ENCODE measurements at places on chromosomes 3 and 15.

DNA sequence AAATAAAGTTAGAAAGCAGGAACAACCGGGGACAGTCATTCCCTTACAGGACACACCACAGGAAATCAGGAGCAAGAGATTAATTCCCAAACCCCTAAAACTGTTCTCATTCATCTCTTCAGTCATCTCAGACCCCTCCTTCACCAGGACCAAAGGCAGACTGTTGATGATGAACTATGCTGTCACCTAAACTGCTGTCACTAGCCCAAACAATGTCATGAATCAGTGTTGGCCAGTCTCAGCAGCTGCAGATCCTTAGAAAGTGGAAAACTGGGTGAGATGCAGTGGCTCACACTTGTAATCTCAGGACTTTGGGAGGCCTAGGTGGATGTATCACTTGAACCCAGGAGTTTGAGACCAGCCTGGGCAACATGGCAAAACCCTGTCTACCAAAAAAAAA, 909.6 kb downstream of the ROBO1 start:
- no peak for DNase-seq

DNA sequence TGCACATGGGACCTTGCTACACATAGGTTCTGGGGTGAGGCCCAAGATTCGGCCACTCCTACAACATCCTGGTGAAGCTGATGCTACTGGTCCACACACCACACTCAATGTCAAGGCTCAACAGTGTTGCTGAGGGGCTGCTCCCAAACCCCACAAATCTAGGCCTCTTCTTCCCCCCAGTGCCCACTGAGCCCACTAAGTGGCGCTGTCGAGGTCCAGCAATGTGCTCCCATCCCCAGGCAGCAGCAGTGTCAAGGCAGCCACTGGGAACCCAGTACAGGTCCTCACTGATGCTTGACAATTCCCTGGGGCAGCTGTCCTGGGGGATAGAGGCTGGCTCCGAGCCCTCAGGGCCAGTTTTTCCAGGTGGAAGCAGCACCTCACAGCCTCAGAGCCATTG, 21.5 kb downstream of the SCN5A start:
- peak; percentile 80 for DNase-seq

- DNase-seq: no peak
Measured at GRCh38 chr3:188342991-188343732, 189.2 kb downstream of the LPP start.

DNA sequence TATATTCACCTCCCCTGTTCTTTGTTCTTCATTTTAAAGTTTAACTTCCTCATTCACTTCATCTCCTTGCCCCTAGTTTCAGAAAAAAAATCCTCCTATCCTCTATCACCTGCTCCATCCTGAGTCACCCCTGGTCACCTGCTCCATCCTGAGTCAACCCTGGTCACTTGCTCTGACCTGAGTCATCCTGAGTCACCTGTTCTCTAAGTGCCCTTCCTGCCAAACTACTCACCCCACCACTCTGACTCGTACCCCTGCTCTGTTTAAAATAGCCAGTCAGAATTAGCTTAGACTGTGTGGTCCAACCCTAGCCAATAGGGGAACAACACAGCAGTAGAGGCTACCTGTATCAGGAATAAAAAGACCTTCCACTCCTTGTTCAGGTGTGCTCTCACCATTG, 716.9 kb downstream of the ZBBX start:
- DNase-seq: no peak

DNA sequence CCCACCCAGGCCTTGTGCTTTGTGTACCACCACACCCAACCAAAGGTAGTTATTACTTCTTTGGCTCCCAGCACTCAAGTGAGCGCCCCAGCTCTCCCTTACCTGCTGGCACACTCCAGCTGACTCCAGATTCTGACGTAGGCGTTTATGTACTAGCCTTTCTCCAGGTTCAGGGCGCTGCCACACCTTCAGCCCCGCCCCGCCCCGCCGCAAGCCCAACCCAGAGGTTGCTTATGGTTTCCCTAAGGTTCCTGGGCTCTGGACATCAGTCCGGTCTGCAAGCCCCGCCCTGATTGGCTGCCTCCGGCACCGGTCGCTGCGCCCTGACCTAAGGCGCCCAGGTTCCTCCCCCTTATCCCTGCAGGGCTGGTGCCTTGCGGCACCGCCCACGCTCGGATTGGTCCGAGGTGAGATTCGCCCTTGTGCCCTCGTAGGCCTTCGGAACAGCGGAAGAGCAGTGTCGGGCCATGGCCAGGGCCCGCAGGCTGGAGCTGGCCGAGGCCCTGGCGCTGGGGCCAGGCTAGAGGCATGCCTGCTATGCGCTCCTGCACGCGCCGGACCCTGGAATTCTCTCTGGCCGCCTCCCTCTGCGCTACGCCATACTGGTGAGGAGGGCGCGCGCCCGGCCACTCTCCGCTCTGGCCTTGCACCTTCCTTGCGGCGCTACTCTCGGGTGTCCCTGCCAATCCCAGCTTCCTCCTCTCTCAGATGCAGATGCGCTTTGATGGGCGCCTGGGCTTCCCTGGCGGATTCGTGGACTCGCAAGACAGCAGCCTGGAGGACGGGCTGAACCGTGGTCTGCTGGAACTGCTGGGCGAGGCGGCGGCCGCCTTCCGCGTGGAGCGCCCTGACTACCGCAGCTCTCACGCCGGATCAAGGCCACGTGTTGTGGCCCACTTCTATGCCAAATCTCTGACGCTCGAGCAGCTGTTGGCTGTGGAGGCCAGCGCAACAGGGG, 19.8 kb upstream of the NUDT16 start:
- DNase-seq: peak; percentile 86

GRCh38 chr3:40116478-40117177, 192.9 kb upstream of the EIF1B start:
- DNase-seq: no peak

DNA sequence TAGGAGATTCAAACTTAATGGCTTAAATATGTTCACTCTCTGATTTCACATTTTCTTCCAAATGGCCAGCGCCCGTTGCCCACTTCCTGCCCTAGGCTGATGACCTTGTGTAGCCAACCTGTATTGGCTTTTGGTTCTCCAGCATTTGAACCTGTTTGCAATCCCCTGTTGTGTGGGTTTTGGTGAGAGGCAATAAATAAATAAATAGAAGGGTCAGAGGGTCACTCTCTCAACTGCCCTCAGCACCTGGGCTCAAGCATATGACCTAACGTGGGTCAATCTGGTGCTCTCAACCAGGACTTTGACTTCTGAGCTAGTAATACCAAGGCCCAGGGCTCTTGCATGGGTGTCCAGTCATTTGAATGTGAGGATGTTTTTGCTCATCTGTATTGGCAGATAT, 1.8 kb upstream of the SRP14 start:
- DNase-seq: no peak

- no peak for DNase-seq
Measured at GRCh38 chr3:32405711-32406323, 14.2 kb downstream of the CMTM7 start.

DNA sequence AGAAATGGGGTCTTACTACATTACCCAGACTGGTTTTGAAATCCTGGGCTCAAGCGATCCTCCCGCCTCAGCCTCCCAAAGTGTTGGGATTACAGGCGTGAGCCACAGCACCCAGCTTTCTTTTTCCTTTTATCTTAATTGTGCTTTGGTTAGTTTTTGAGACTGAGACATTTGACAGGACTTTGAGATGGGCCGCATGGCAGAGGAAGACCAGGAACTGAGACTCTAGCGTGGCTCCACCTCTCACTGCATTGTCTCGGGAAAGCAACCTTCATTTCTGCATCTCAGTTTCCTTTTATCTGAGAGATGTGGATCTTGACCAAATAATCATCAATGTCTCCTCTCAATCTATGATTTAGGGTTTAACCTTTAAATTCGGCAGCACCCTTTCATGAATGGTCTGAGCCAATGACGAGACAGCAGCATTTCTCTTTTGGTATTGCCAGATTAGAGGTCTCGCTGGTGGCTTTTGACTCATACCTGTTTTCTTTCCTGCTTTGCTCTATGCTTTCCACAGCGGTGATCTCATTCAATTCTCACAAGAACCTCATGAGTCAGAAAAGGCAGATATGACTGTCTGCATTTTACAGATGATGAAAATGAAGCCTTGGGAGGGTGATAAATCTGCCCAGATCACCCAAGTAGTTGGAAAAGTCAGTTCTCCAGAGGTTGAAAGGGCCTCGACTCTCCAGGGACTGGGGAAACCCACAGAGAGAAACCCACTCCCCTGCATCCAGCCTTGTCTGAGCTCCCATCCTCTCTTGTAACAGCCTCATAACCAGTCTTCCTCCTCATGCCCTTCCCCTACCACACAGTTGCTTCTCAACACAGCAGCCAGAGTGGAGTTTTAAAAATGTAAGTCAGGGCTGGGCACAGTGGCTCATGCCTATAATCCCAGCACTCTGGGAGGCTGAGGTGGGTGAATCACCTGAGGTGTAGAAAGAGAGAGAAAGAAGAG, 84.8 kb upstream of the FOXB1 start:
- no peak for DNase-seq

- DNase-seq: no peak
Measured at GRCh38 chr3:182740710-182741109, 52.6 kb upstream of the ATP11B start.

- no peak for DNase-seq
Measured at GRCh38 chr3:11558918-11559815, 84.5 kb downstream of the VGLL4 start.

DNA sequence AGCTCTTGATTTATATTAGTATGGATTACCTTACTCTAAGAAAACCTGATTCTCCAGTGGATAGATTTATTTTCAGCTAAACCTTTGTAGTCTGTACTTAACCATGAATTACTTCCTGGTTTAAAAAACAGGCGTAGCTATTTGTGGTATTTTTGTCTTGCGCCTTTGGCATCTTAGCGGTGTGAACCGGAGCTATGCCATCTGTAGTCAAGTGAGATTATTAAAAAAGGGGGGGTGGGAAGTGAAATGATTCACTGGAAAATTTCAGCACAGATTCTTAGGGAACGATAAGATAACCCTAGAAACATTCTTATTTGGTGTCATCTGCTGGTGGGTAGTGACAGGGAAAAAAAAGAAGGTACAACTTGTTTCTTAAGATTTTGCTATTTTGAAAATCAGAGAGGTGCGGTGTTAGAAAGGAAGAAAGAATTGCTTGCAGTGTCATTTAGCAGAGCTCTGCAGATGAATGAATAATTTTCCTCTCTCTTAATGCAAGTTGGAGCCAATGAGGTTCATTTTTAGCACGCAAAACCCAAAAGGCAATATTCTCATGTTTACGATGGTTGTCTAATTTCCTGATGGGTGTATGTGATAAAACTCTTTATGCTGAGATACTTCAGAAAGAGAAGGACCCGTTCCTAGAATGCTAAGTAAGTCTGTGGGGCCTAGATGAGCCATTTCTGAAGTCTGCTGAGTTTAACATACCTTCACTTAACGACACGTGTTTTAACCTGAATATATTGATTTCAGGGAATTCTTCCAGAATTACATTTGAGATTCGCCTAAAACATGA, 44.0 kb downstream of the PSMD6 start:
- no peak for DNase-seq

GRCh38 chr15:90664650-90665287, 52.4 kb upstream of the BLM start:
- DNase-seq: no peak

GRCh38 chr3:183094711-183095110, 4.6 kb downstream of the MCCC1 start:
- DNase-seq: no peak

DNA sequence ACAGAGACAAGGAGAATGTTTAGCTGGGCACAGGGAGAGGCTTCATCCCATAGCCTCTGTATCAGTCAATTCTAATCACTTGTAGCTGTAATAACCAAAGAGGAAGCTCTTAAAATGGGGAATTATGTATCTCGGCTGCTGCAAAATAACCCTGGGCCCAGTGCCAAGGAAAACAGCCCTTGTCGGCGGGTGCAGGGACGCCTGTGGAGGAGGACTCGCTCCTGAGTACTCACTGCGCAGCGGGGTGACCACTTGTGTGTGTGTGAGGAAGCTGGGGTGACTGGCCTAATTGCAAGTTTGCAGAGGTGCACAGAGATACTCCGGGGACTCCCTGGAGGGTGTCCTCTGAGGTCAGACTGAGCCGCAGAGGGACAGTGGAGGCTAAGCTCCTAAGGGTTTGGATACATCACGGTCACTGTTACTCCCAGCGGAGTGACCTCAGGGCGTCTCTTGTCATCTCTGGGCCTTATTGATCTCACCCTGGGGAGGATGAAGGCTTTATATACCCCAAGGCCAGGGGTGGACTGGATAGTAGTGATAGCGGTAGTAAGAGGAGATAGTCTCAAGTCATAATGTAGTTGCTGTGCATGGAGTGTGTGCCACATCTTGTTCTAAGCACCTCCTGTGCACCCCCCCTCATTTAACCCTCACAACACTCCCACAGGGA, 37.2 kb downstream of the SLC6A6 start:
- no peak for DNase-seq

DNA sequence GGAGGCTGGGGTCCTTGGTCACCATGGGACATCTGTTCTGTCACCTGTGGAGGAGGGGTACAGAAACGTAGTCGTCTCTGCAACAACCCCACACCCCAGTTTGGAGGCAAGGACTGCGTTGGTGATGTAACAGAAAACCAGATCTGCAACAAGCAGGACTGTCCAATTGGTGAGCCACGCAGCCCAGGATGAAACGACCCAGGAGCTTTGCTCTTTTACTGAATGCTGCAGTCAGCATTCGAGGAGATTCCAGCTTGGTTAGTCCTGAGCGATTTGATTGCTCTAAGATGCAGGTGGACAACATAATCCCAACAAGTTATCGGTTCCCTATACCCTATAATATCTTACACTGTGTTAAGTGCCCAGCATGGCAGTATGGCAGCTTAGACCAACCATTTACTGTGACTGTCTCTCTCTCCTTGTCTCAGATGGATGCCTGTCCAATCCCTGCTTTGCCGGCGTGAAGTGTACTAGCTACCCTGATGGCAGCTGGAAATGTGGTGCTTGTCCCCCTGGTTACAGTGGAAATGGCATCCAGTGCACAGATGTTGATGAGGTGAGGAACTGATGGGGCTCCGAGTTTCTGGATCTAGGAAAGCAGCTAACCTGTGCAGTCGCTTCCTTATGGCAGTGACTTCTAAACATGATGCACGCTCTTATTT, 7.8 kb downstream of the THBS1 start:
- no peak for DNase-seq

DNA sequence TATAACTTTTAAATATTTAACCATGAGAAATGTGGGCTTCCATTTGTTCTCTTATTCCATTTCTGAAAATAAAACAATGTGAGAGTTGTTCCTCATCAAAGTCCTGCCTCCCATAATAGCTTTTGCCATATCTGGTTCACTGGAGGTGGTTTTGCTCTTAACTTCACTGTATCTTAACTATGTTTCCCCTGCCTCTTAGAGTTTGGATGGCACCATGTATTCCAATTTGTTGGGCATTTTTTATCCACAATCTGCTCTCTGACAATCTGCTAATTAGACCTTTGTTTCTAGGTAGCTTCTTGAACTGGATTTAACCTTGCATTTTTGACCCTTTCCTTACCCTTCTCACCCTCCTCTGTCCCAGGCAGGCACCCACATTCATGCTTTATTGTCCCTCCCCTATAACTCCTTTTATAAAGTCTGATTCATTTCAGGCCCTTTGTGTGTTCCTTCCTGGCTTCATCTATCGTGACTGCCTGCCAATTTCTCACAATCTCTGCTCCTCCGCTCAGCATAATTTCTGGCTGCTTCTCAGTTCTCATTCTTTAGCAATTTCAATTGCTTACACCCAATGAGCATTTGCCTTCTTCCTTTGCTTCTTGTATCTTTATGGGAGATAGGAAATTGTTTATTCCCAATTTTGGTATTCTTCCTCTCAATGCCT, 144.2 kb upstream of the ARHGEF26 start:
- no peak for DNase-seq

Measured in ecto neural progenitor cell (in vitro differentiated cells).